Germinal center (tissue), 1 donor: ENCODE measurements at places on chromosomes 6 and 20.

GRCh38 chr6:143097224-143097795, 36.6 kb downstream of the AIG1 start:
- DNase-seq: no peak

DNA sequence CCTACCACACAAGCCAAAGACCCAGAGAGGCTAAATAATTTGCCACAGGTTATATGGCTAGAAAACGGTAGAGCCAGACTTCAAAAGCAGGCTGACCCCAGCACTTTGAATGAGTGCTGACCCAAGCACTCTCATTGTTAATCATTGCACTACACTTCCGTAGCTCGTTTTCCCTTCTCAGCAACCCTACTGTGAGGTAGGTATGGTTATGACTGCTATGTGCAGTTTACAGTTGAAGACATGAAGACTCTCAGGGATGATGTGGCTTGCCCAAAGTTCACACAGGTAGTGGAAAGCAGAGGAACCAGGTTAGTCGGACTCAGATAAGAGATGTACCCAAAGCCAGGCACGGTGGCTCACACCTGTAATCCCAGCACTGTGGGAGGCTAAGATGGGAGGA, 33.5 kb upstream of the RIMS4 start:
- no peak for DNase-seq

- no peak for DNase-seq
These were observed 7.4 kb upstream of the ADTRP start for GRCh38 chr6:11785774-11786579.

DNA sequence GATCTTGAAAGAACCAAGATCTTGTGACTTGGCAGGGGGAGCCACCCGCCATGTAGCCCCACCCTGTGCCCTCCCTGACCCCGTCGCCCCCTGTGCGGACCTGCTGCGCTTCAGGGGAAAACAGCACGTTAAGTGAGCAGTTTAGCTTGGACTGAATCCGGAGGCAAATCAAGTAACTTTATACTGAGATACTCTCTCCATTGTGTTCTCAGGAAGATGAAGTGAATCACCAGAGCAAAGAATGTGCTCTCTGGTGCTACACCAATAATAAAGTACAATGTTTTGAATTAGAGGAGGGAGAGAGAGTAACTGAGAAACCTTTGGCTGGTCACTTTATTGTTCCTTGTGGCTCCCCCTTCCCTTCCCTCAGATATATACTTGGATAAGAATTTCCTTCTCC, 83.4 kb downstream of the TXNDC5 start:
- DNase-seq: no peak

GRCh38 chr6:155510879-155511278, 55.2 kb upstream of the NOX3 start:
- DNase-seq: no peak

DNA sequence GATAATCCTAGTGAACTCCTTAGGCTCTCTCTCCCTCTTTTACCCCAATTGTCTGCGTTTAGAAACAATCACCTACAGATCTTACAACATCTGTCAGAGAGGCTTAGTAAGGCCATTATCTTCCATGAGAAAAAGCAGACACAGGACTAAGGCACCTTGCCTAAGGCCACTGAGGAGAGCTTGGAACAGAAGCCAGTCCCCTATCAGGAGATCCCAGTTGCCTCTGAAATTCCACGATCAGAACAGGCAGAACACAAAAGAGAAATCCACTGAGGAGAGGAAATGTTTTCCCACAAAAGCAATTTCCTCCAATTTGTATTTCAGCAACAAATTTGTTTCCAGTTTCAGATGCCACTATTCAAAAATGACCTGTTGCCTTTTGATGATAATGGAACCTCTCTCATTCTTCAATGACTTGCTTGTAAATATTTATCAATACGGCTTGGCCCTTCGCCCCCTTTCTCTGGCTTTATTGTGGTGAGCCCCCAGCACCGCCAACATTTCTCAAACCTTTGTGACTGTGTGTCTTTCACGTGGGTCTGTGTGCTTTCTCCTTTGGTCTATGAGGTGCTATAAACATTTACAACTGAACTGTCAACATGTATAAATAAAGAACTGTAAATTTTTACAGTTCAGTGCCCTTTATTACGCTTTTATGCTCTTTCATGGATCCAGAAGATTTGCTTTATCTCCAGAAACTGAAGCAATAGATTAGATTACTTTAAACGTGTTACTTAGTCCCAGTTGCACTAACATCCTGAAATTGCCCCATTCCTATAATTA, 187.8 kb upstream of the PHACTR1 start:
- DNase-seq: no peak

- no peak for DNase-seq
These were observed 32.9 kb downstream of the MMUT start for GRCh38 chr6:49430187-49430586.

GRCh38 chr6:16450821-16451220, 212.4 kb downstream of the GMPR start:
- no peak for DNase-seq

DNA sequence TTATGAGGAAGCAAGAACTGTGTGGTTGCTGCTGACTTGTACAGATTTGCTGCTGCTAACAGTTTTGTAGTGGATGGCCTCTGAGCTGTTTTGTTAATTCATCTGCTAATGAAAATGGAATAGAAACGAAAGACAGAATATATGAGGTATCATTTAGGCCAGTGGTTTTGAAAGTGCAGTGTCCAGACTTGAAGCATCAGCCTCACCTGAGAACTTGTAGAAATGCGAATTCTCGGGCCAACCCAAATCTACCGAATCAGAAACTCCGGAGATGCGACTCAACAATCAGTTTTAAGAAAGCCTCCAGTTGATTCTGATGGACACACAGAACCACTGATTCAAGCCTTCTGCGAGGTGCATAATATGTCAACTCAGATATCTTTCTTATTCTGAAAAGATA, 62.5 kb downstream of the CAP2 start:
- no peak for DNase-seq

DNA sequence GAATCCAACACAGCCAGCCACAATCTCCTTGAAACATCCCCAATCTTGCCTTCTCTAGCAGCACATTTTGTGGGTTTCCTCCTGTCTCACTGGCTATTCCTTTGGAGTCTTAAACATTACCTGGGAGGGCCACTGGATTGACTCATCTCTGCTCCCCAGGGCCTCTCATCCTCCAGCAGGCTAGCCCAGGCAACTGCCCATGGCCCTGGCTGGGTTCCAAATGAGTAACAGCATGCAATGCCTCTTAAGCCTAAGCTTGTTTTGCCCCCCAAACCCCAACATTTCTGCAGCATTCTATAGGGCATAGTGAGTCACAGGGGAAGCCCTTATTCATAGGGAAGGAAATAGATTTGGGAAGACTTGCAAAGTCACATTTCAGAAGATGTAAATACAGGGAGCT, 204.9 kb downstream of the FOXA2 start:
- no peak for DNase-seq

DNA sequence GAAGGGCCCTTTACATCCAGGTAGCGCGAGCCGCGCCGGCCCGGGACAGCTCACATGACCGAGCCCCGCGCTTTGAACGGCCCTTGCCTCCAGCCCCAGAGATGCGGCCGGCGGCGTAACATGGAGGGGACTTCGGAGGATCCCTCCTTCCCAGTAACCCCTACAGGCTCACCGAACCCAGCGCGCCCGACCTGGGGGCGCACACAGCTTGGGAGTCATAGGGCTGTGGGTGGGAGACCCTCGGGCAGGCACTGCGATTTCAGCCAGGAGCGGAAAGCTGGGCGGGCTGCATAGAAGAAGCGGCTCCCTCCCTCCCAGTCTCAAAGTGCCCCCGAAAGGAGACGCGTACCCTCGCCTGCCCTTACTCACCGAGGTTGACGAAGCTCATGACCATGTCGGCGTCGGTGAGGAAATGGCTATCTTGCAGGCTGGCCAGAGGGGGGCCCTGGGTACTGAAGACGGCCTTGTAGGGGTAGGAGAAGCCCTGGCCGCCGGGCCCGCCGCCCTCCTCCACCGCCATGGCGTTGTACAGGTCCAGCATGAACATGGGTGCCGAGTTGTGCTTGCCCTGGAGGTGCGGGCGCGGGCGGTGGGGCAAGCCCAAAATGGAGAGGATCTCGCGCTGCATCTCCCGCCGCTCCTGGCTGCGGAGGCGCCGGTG, 975 bp downstream of the BMP7 start:
- peak; percentile 30 for DNase-seq

GRCh38 chr6:116449565-116449964, 11.6 kb upstream of the CALHM6 start:
- DNase-seq: no peak

GRCh38 chr6:37731888-37732287, 34.2 kb upstream of the MDGA1 start:
- peak; percentile 87 for DNase-seq

GRCh38 chr6:7215798-7216231, 97.2 kb downstream of the SSR1 start:
- DNase-seq: no peak

DNA sequence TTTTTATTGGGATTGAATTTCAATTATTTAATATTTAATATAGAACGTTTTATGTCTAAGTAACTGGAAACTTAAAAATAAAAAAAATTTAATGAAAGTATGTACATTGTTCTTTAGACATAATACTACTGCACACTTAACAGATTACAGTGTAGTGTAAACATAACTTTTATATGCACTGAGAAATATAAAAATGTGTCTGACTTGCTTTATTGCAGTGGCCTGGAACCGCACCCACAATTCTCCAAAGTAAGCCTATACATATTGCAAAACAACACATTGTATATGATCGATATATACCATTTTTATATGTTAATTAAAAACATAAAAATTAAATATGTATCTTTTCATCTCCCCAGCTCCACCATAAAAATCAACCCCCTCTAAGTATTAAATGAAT, 42.8 kb downstream of the GFOD1 start:
- DNase-seq: no peak

- no peak for DNase-seq
These were observed 139.7 kb upstream of the PTPRK start for GRCh38 chr6:128659878-128660622.

DNA sequence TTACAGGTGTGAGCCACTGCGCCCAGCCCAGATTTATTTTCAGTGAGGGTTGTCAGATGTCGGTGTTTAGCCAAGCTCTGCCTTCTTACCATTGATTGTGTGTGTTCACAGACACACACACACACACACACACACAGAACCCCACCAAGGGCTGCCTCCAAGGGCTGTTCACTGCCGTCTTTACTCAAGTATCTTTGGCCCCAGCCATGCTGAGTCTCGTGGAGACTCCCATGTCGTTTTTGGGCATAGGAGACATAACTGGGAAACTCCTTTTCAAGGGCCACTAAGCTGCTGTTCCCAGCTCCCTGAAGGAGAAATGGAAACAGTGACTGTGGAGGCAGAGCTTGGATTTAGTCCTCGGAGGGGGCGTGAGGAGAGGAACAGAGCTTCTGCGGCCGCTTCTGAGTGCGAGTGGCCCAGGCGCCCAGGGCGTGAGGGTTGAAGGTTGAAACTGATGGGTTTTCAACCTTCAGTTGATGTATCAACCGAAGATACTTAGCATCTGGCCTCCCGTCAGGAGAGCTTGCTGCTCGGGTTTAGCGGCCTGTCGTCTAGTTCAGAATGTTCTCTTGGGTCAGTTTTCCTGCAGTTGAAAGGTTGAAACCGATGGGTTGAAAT, 243.6 kb downstream of the TTLL2 start:
- DNase-seq: no peak

DNA sequence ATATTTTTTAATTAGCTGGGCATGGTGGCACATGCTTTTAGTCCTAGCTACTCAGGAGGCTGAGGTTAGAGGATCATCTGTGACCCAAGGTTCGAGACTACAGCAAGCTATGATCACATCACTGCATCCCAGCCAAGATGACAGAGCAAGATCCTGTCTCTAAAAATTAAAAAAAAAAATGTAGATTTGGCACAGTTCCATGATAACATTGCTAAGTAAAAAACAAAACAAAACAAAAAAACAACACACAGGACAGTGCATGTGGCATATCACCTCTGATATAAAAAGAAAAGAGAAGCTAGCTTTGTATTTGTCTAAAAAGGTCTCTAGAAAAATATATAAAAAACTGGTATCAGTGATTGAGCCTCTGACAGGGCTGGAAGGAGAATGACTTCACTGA, 24.6 kb downstream of the RNF24 start:
- no peak for DNase-seq

GRCh38 chr6:100099189-100100074, 105.4 kb upstream of the MCHR2 start:
- no peak for DNase-seq

- DNase-seq: no peak
These were observed 22.2 kb downstream of the CST8 start for GRCh38 chr20:23513164-23513563.

DNA sequence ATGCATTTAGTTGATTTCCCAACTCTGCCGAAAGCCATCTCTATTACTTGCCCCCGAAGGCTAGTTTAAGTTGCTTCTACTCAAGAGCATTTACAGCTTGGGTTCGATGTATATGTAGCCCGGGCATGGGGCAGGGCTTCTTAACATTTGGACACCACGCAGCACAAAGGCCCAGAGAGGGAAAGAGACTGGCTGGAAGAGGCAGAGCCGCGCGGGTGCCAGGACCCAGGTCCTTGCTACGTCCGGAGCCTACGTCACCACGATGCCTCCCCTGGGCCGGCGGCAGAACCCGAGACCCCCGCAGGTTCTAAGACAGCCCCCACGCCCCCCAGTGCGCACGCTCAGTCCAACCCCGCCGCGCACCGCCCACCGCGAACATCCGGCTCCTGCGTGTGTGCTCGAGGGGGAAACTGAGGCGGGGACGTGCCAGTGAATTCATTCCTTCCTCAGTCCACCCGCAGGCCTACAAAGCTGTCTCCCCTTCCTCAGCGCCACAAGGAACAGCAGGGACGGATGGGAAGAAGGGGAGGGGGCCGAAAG, 367 bp upstream of the PCIF1 start:
- DNase-seq: peak; percentile 57

DNA sequence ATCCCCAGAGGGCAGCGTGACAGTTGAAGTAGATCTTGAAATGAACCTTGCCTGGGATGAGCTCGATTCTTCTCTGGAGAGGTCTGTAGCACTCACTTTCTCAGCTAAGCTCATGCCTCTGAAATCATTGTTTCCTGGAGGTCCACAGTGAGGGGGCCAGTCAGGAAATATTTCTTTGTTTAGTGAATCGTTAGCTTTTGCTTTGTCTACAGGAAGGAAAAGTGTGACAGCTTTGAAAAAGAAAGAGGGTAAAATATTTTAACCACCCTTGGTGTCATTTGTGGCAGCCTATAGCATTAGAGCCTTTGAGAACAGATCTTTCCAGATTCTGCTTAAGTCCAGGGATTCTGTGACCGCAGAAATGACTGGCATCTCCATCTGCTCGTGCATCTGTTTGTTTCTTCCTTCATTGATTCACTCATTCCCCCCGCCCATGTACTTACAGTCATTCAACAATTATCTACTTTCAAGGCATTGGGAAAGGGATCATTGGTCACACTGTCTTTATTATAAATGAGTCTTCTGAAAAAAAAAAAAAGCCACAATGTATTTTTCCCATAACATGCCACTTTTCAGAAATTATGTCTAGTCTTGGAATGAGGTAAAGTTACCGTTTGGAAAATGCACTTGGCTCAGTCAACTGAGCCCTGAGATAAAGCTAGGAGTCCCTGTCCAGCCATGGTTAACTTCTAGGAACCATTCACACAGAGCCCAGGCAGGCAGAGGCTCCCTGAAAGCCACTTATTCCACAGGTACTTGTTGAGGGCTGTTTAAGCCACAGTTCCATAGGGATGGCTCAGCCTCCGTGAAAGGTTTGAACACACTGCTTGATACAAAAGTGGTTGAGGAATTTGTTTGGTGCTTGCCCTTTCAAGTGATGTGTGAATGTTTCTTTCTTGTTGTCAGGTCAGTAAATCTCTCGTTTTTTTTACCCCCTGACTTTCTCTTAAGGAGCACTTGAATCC, 86.0 kb downstream of the TIAM2 start:
- no peak for DNase-seq
